Osteocyte (in vitro differentiated cells): ENCODE measurements at places on chromosomes 16 and 17. TPM values are rescaled to one million over a fixed set of nuclear protein-coding genes. Genes with fewer than 3 reads are reported as not detected.
A peak's percentile ranks its signal among the peaks of the same experiment; 100 is the strongest.

Gene KRT40
- total RNA-seq: not detected in 2 replicates

Gene FBXL16
- 0.32 and 0.44 TPM in 2 replicates for total RNA-seq

DNA sequence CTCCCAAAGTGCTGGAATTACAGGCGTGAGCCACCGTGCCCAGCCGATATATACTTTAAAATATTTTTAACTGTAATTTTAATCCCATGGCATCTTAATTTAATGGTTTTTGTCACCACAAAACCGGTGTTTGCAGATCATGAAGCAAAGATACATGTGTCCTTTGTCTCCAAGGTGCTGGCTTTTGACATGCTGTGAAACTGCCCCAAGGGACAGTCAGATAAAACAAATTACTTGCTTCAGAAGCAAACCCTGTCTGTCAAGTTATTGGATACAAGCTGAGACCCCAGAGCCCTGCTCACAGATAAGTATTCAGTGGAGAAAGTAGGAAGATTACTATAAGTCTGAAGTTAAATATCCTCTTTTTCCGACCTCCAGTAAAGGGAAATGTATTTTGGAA, 39.8 kb downstream of the ARL4D start:
- no peak overlapping the region for H3K27ac ChIP-seq
- H3K4me1 ChIP-seq: peaks cover 16% of the 10 kb centered on the region
- H3K27me3 ChIP-seq: no peaks in the 10 kb centered on the region
- no peak for DNase-seq
- no peaks in the 10 kb centered on the region for H3K36me3 ChIP-seq

DNA sequence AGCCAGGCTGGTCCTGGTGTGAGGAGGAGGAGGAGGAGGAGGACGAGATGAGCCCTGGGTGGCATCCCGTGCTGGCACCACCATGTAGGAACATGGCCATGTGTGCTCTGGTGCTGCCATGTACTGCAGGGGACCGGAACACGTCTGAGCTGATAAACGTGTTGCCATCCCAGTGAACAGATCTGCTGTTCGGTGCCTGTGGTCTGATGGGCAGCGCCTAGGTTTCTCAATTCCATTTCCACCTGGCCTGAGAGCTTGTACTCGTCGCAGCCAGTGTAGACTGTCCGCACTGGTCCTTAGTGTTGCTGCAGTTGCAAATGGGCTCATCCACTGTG, 28.4 kb upstream of the FOXK2 start:
- peaks cover 11% of the 10 kb centered on the region for H3K36me3 ChIP-seq
- H3K27me3 ChIP-seq: no peaks in the 10 kb centered on the region
- DNase-seq: no peak
- H3K4me3 ChIP-seq: no peak overlapping the region
- H3K4me1 ChIP-seq: peaks cover 10% of the 10 kb centered on the region

- H3K36me3 ChIP-seq: no peaks in the 10 kb centered on the region
- H3K27me3 ChIP-seq: peaks cover 18% of the 10 kb centered on the region
- H3K4me3 ChIP-seq: no peak overlapping the region
- no peak for DNase-seq
These were observed 355.4 kb upstream of the ZFHX3 start for GRCh38 chr16:73403291-73403690.

GRCh38 chr17:46874906-46875305, 23.5 kb downstream of the WNT9B start:
- no peak for DNase-seq
- no peaks in the 10 kb centered on the region for H3K27me3 ChIP-seq
- H3K4me3 ChIP-seq: no peak overlapping the region
- H3K27ac ChIP-seq: no peak overlapping the region

DNA sequence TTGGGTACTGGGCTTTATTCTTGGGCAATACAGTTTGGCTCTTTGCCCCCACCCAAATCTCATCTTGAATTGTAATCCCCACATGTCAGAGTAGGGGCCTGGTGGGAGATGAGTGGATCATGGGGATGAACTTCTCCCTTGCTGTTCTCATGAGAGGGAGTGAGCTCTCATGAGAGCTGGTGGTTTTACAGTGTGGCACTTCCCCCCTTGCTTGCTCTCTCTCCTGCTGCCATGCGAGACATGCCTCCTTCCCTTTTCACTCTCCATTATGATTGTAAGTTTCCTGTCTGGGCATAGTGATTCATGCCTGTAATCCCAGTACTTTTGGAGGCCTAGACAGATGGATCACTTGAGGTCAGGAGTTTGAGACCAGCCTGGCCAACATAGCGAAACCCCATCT, 18.1 kb upstream of the CNEP1R1 start:
- peaks cover 14% of the 10 kb centered on the region for H3K27me3 ChIP-seq
- no peak overlapping the region for H3K4me3 ChIP-seq
- no peaks in the 10 kb centered on the region for H3K36me3 ChIP-seq
- DNase-seq: peak; percentile 17
- H3K27ac ChIP-seq: no peak overlapping the region
- H3K4me1 ChIP-seq: no peaks in the 10 kb centered on the region

GRCh38 chr17:79985943-79986391, 49.7 kb downstream of the TBC1D16 start:
- no peaks in the 10 kb centered on the region for H3K27me3 ChIP-seq
- DNase-seq: no peak
- H3K4me1 ChIP-seq: peaks cover 53% of the 10 kb centered on the region
- H3K4me3 ChIP-seq: no peak overlapping the region
- H3K36me3 ChIP-seq: peaks cover 4% of the 10 kb centered on the region
